ENCODE measurements at places on chromosomes 6 and 20. TPM values are rescaled to one million over a fixed set of nuclear protein-coding genes. Genes with fewer than 3 reads are reported as not detected.

- no peak for DNase-seq
These were observed 22.5 kb upstream of the DEFB116 start for GRCh38 chr20:31330893-31331292.

- DNase-seq: no peak
These were observed 16.9 kb upstream of the UQCC2 start for GRCh38 chr6:33728438-33728837.

DNA sequence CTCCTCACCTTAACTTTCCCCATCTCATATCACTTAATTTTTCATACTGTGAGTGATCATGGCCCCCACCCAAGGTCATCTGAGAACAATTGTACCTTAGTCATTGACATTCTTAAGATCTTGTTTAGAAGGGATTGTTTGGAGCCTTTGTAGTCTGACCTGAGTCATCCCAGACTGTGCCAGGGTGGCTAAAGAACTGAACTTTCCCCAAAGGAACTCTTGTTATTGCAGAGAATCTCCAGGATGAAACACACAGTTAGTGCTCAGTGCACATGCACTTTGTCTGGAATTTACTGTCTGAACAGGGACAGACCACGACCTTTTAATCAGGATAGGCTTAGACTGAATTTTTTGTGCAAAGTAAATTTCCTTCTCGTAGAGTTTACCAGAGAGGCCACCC lies 112.6 kb upstream of the CCN2 start:
- DNase-seq: no peak

GRCh38 chr20:16446246-16446645 lies 127.0 kb downstream of the KIF16B start:
- DNase-seq: no peak

DNA sequence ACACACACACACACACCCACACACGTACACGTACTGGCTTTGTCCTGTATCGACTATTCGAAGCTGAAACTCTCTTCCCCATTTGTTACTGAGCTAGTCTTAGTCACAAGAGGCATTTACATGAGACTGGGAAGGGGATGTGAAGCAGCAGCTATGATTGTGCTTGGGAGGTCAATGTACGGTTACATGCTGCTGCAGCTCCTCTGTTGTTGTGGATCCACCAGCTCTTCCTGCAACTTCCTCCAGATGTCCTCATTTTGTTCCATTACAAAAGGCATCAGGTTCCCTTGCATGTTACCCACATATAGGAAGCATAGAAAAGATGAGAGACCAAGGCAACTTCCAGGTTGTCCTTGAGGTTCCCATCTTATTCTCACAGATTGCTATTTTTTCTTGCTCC lies 612.4 kb upstream of the IMPG1 start:
- DNase-seq: no peak

DNA sequence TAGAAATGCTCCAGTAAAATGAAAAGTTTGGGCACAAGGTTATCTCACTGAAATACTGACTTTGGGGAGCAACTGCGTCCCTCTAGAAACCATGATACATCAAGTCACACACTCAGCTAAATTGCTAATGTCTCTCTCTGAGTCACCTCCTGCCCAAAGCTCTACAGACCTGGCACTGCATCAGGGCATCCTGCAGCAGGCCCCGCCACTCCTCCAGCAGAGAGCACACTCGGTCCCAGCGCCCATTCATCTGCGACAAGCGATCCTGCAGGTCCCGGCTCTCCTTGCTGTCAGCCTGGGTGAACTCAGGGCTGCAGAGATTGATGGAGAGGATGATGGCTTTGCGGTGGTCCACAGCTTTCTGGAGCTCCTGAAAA lies 329.0 kb downstream of the ESR1 start:
- DNase-seq: no peak

The CALHM4 gene
- total RNA-seq: not detected

The PPIL6 gene
- not detected for total RNA-seq

The PCSK2 gene
- total RNA-seq: not detected

The BTNL2 gene
- total RNA-seq: not detected
